GM12878 (cell line): ENCODE measurements at places on chromosomes 3 and 15. TPM values are rescaled to one million over a fixed set of nuclear protein-coding genes. Genes with fewer than 3 reads are reported as not detected.

The CDHR4 gene
- total RNA-seq, result not detected in 2 replicates

GRCh38 chr3:37149257-37149656 is 25.1 kb downstream of the LRRFIP2 start:
- no peak for DNase-seq

GRCh38 chr15:78969687-78970349 is 25.0 kb upstream of the CTSH start:
- no peak for DNase-seq

DNA sequence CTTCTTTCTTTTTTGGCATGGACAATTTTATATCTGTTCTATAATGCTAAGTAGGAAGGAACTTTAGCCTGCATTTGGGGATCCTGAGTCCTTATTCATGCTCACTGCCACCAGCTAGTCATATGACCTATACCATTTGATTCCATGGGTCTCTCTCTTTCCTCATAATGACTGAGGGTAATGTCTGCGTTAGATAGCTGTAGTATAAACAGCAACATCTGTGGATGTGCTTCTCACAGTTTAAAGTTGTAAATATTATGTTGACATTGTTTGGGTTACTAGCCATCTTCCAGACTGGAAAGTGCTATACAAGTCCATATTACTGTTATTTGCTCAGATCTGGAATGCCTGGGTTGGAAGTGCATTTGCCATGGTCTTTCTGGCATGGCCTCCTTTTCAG is 274.9 kb upstream of the SEMA6D start:
- no peak for DNase-seq

- DNase-seq, result no peak
Observed at GRCh38 chr3:191438150-191438814, 22.7 kb upstream of the PYDC2 start.

DNA sequence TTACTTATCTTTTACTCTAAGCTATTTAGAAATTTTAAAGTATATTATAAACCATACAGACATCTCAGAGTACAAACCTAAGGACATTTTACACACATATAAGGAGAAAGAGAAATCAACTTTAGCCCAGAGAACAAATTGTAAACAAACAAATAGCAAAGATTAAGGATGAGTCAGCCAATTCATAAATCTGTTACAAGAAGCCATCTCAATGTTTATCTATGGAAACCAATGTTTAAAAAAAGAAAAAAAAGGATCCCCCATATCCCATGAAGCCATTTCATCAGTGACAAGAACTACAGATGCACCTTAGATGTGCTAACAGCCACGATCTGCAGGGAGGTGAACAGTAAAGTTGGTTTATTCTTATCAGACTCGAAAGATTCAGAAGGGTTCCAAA is 437.1 kb downstream of the SHQ1 start:
- no peak for DNase-seq

- DNase-seq, result no peak
Observed at GRCh38 chr15:81887912-81888311, 157.9 kb downstream of the MEX3B start.
